ENCODE measurements at places on chromosomes 2 and 18.

DNA sequence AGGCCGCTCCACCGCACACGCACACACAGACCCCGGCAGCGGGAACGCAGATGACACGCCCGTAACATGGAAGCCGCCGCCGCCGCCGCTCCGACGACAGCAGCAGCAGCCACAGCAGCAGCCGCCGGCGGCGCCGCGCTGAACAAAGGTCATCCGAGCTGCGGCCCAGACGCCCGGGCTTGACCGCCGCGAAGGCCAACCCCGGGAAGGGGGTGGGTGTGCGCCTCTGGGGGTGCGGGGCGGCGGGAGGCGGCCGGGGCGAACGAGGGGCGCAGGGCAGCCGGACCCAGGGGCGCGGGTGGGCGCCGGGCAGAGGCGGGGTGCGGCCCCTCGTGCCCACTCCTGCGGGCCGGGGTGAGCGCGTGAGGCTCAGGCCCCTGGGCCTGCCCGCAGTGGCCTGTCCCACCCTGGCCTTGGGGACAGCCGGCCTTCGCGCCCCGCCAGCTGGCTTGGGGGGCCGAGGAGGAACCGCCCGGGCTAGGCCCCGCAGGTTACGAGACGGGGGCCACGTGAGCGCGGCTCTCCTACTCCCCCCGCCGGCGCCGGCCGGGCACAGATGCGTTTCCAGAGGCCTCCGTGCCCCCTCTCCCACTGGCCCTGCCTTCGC lies 1.0 kb upstream of the ZNF532 start:
- no peak for DNase-seq

GRCh38 chr18:56036741-56037140 lies 448.7 kb upstream of the TCF4 start:
- no peak for DNase-seq

- no peak for DNase-seq
Observed at GRCh38 chr2:113058411-113058994, 495 bp upstream of the IL36RN start.

GRCh38 chr2:144681389-144681788 lies 161.5 kb upstream of the ZEB2 start:
- no peak for DNase-seq

DNA sequence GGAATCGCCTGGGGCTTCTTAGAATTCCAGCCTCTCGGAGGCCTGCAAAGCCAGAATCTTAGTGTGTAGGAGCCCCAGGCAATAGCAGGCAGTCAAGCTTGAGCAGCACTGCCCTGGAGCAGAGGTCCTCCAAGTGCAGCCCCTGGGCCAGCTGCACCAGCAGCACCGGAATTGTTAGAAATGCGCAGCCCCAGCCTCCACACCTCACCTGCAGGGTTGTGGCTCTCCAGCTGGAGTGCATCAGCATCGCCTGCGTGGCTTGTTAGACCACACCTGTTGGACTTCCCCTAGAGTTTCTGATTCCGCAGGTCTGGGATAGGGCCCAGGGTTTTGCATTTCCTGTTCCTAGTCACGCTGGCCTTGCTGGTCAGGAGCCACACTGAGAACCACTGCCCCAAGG lies 100.3 kb downstream of the ASAP2 start:
- no peak for DNase-seq

GRCh38 chr2:240522406-240522805 lies 35.4 kb downstream of the ANKMY1 start:
- DNase-seq: no peak

GRCh38 chr18:56097621-56098020 lies 509.6 kb upstream of the TCF4 start:
- DNase-seq: no peak

- no peak for DNase-seq
Observed at GRCh38 chr18:46051731-46052461, 20.2 kb downstream of the PSTPIP2 start.

DNA sequence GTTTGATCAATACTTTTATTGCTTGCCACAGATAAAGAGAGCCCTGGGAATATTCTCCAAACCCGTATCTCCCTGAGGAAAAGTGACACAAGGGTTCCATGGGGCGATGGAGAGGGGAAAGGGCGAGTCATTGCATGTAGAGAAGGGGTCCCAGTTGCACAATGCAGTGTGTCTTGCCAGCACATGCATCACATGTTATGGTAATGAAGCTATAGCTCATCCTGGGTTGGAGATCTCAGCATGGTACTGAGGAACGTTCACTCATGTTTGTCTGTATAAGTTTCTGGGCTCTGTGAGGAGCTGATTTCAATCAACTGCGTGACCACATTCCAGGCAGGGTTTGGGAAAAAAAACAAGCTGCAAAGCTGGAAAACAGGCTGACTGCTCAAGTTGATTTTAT lies 220.7 kb upstream of the MC4R start:
- DNase-seq: no peak

- DNase-seq: no peak
Observed at GRCh38 chr2:218397820-218398436, 1.7 kb upstream of the CTDSP1 start.

- no peak for DNase-seq
Observed at GRCh38 chr2:96962567-96963203, 23.7 kb downstream of the FAM178B start.

GRCh38 chr2:144190908-144191605 lies 328.9 kb downstream of the ZEB2 start:
- no peak for DNase-seq

GRCh38 chr2:163247156-163247846 lies 408.7 kb upstream of the KCNH7 start:
- no peak for DNase-seq

DNA sequence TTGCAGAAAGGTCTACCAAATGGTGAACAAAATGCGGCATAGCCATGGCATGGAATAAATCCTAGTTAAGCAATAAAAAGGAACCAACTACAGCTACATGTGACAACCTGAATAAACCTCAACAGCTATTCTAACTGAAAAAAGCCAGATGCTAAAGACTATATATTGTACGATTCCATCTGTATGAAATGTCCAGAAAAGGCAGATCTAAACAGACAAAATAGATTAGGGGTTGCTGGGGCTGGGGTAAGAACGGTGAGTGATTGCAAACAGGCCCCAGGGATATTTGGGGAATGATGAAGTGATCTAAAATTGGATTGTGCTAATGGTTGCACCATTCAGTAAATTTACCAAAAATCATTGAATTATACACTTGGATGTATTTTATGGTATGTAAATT lies 2.8 kb downstream of the CCDC68 start:
- no peak for DNase-seq

DNA sequence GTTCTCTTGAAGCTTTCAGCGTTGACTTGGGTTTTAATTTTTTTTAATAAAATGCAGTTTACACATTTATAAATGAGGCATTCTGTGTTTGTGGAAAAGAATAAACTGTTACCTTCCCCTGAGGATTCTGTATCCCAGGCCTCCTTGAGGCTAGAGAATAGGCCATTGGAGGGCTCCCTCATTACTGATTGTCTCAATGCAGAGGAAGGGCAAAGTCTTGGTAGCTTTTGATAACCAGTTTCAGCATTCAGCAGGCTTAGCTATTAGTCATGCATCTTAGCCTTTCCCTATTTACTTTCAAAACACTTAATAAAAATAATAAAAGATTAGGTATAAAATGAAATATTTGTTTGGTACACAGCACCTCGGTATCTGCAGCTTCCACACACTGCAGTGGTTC lies 58.1 kb upstream of the OTX1 start:
- no peak for DNase-seq

GRCh38 chr18:44258086-44258485 lies 422.6 kb upstream of the SETBP1 start:
- no peak for DNase-seq

DNA sequence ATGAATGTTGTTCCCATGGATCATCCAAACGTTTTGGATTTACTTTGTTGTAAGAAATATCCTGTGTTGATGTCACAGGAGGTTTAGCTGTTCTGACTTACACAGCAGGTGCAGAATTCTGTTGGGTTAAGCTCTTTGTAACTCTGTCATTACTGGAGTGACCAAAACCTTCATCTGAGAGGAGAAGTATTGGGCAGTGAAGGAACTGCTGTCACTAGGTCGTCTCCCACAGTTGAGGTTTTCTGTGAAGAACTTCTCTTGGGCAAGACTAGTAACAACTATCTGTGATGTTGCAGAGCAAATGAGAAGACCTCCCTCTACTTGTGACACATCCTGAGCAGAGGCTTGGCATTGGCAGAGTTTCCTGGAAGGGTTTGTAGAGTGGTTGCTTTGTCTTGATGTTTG lies 2.9 kb downstream of the SPTBN1 start:
- DNase-seq: no peak

DNA sequence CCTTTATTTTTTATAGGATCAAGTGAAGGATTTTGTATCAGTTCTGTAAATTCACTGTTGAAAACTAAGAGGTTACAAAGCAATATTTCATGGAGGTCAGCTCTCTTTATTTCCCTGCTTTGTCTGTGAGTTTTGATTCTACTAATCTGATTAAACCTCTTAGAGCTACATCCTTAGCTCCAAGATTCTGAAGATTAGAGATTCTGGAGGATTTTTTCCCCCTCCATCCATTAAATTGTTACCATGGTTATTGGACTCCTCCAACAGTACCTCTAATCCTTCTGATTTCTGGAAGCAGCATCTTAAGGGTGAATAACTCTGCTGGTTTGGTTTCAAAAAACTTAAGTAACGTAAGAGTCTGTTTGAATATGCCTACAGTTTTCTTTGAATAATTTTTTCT lies 110.0 kb downstream of the TANC1 start:
- DNase-seq: no peak

DNA sequence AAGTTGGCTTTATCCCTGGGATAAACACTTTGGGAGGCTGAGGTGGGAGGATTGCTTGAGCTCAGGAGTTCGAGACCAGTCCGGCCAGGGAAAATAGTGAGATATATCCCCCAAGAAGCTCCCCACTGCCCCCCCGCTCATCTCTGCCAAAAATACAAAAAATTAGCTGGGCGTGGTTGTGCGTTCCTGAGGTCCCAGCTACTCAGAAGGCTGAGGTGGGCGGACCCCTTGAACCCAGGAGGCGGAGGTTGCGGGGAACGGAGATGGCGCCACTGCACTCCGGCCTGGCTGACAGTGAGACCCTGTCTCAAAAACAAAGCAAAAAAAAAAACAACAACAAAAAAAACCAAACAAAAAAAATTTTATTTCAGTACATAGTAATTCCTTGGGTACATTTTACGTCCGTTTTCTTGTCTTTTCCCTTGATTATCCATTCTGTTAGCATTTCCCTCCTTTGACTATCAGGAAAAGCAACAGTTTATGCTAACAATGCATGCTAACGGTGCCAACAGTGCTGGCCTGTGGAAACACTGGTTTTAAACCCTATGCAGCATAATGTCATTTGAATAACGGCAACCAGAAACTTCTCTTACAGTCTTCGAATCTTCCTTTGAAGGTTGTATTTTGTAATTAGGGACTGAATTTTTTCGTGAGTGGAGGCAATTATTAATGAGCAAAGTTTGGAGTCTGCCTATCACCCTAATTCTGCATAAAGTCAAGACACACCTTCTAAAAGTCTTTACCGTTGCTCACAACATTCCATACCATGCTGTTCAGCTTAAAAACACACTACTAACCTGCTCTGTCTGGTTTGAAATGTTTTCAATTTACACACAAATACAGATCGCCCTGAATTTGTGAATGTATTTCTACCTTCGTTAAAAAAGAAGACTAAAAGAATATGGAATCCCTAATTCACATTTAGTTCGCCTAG lies 721 bp upstream of the MIB1 start:
- no peak for DNase-seq

DNA sequence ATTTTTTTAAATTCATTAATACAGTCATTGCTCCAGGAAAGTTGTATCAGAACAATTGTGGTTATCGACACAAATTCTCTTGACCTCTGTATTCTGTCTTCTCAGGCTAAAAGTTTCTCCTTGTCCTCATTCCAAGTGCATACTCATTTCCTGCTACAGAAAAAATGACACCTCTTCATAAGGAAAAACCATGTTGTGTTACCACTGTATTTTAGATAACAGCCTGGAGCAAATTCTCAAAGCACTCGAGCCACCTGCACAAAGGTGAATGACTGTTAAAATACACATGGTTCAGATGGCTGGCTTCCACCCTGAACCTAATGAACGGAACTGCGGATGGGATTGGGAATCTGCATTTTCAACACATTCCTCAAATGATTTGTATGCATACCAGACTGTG lies 586.5 kb downstream of the EPHA4 start:
- DNase-seq: no peak

GRCh38 chr18:43420950-43421349 lies 143.7 kb upstream of the SYT4 start:
- DNase-seq: no peak

DNA sequence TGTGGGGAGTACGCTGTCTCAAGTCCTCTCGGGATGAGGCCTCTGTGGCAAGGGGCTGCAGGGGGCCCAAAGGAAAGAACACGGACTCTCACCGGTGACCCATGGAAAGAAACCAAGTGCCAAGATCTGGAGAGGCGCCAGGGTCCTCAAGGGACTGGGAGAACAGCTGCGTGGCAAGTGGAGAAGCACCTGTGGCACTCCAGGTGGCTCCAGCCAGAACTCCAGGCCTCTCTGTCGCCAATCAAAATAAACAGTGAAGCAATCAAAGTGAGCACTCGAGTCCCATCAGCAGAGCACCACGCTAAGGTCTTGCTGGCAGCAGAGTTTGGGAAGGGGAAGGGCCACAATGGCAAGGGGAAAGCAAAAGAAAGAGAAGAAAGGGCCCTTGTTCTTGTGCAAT lies 54.7 kb downstream of the BCL2 start:
- DNase-seq: no peak

DNA sequence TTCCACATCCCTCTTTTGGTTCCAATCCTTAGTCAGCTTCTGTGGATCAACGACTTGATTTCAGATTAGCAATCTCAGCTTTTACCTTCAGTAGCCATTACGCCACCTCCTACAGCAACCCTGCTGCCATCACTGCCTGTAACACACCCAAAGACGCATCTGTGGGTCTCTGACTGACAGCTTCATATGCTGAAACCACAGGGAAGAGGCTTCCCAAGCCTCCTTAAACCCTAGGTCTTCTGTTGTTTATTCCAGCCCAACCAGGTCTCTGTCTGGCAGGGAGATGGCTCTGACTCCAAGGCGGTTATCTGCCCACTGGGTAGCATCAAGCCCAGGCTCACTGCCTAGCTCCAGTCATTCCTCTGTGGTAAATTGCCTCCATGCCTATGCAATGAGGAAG lies 28.6 kb upstream of the TRIB2 start:
- DNase-seq: no peak

DNA sequence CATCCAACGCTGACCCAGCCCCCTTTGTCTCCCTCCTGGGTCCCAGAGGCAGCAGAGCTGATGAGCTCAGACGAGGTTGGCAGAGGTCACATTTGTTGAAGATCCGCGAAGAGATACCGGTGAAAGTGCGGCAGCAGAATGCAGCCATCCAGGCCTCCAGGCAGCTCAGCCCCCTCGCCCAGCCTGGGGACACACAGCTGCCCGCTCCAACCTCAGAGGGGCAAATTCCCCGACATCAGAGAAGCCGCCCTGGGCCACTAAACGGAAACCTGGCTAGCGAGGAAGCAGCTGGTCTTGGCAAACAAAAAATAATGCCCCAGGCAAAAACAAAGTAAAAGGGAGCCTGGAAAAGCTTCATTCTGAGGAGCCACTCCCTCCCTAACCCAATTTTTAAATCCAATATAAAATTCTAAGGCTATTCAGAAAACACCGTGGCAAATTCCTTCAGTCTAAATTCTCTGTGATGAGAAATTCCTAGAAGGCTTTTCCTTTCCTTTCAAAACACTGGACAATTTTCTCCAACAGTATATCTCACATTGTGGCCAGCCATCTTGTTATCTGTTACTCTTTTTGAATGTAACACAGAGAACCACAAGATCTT lies 262.4 kb downstream of the SS18 start:
- no peak for DNase-seq

- DNase-seq: no peak
Observed at GRCh38 chr2:207960911-207961310, 64.4 kb downstream of the PLEKHM3 start.

Data from esophagus squamous epithelium (tissue), 5 donors.